ENCODE measurements at places on chromosomes 7 and 10.

- DNase-seq: no peak
Observed at GRCh38 chr7:73701357-73701995, 18.0 kb downstream of the STX1A start.

- DNase-seq: no peak
Observed at GRCh38 chr10:7121154-7121797, 289.6 kb downstream of the SFMBT2 start.

- DNase-seq: no peak
Observed at GRCh38 chr10:30709700-30710358, 80.3 kb upstream of the LYZL2 start.

DNA sequence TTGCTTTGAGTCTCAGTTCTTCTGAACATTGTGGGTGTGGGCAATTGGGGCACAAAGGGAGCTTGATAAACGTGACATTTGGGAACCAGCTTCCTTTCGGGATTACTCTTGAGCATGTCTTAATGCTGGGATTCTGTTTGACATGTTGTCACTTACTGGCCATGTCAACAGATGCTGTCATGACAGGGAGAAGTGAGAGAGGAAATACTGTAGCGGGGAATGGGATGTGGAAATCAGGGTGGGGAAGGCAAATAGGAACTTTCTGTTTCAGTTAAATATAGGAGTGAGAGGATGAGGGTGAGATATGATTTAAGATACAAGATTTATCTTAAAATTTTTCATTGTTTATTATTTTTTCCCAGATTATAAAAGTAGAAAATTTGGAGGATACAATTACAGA is 83.9 kb downstream of the SEC23IP start:
- no peak for DNase-seq

GRCh38 chr10:119524720-119525070 is 17.8 kb downstream of the RGS10 start:
- DNase-seq: no peak

GRCh38 chr10:91054325-91054724 is 133.4 kb upstream of the ANKRD1 start:
- DNase-seq: no peak

DNA sequence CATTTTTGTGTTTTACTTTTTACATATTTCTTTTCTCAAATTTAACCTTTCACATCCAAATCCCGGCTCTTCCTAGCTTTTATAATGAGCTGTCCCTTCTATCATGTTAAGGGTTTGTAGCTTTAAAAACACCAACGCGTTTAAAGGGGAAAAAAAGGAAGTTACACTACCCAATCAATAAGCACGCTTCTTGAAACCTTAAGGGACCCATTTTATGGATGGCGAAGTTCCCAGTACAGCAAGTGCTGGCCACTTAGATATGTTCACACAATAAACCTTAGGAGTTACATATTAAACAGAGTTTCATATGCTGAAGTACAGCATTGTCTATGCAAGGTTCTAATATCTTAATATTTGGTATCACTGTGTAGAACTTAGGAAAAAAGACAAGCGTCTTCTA is 1.8 kb downstream of the GNG11 start:
- DNase-seq: no peak

GRCh38 chr7:19407270-19407669 is 262.0 kb upstream of the FERD3L start:
- DNase-seq: no peak

GRCh38 chr7:116592445-116592844 is 67.6 kb downstream of the CAV1 start:
- DNase-seq: no peak

DNA sequence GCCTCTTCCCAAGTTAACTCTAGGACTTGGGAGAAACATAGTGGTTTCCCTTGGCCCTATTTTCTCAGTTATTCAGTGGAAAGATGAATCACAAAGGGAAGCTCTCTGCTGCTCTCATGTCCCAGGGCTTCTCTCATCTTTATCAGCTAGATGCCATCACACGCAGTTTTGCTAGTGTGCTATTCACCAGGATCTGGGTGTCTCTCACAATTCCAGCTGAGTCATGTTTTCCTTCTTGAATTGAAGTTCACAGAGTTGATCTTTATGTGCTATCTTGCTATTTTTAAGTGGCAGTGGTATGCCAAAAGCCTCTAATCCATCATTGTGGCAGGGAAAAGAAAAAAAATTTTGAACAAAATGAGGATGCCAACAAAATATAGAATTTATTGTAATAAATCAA is 101.3 kb downstream of the TWIST1 start:
- DNase-seq: no peak

Measured in smooth muscle cell of the brain vasculature (primary cell).